ENCODE measurements at places on chromosomes 11 and 22. TPM values are rescaled to one million over a fixed set of nuclear protein-coding genes. Genes with fewer than 3 reads are reported as not detected.

Gene RFPL3
- not detected for total RNA-seq

Gene OR52N4
- not detected for total RNA-seq

Gene GAB2
- total RNA-seq, result 3.4 TPM

Gene CRACR2B
- total RNA-seq, result 0.14 TPM

- no peak overlapping the region for H3K27ac ChIP-seq
- no peaks in the 10 kb centered on the region for H3K36me3 ChIP-seq
- no peaks in the 10 kb centered on the region for H3K27me3 ChIP-seq
- DNase-seq, result no peak
- H3K4me3 ChIP-seq, result no peak overlapping the region
- no peaks in the 10 kb centered on the region for H3K4me1 ChIP-seq
Measured at GRCh38 chr11:111066846-111067245, 178.7 kb upstream of the POU2AF2 start.

- peaks cover 23% of the 10 kb centered on the region for H3K4me1 ChIP-seq
- H3K36me3 ChIP-seq, result peaks cover 27% of the 10 kb centered on the region
- no peak for DNase-seq
Measured at GRCh38 chr11:62854013-62854824, 14.8 kb upstream of the WDR74 start.

GRCh38 chr22:27803841-27804415 is 2.4 kb upstream of the MN1 start:
- H3K27me3 ChIP-seq, result no peaks in the 10 kb centered on the region
- peaks cover 26% of the 10 kb centered on the region for H3K4me1 ChIP-seq
- H3K4me3 ChIP-seq, result no peak overlapping the region
- H3K36me3 ChIP-seq, result no peaks in the 10 kb centered on the region
- DNase-seq, result no peak

GRCh38 chr11:69654660-69655478 is 13.9 kb downstream of the CCND1 start:
- no peak overlapping the region for H3K4me3 ChIP-seq
- peaks cover 4% of the 10 kb centered on the region for H3K4me1 ChIP-seq
- no peak for DNase-seq

DNA sequence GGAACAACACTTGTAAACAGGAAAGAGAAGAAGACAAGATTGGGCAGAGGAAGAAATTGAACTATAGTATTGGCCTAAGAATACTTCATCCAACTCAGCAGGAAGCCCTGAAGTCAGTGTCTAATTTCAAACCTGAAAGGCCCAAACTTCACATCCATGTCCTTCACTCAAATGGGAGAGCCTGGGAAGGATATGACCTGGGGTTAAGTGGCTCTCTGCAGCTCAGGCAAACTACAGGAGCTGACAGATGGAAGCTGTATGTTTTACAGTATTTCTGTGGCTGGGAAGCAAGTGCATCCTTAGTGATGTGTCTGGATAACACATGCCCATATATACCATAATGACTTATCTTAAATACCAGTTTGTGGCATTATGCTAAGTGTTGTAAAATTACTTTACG is 196.2 kb downstream of the SOX6 start:
- no peaks in the 10 kb centered on the region for H3K36me3 ChIP-seq
- no peak overlapping the region for H3K27ac ChIP-seq
- H3K4me1 ChIP-seq, result no peaks in the 10 kb centered on the region
- H3K4me3 ChIP-seq, result no peak overlapping the region
- no peaks in the 10 kb centered on the region for H3K27me3 ChIP-seq

GRCh38 chr11:555780-556661 is 4.5 kb downstream of the LMNTD2 start:
- no peak for DNase-seq
- H3K4me3 ChIP-seq, result no peak overlapping the region
- H3K4me1 ChIP-seq, result peaks cover 14% of the 10 kb centered on the region

- peaks cover 73% of the 10 kb centered on the region for H3K4me1 ChIP-seq
- no peak for DNase-seq
- H3K4me3 ChIP-seq, result no peak overlapping the region
- peak overlapping the region; percentile 88 for H3K27ac ChIP-seq
Measured at GRCh38 chr11:114109206-114110090, 49.9 kb downstream of the ZBTB16 start.

DNA sequence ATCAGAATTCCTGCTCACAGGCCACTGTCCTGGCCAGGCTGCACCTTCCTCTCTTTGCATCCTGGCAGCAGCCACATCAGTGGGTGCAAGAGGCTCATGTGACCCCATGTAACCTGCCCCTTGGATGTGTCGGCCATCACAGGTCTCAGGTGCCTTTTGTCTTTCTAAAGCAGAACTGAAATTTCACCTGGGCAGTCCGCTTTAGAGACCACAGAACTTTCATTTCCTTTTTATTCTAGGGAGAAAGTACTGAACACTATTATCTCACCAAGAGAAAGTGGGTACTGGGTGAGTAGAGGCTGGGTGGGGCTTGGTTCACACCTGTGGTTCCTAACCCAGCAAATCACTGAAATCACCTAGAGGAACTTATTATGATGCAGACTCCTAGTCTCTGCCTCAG is 51.7 kb upstream of the NUP160 start:
- H3K27me3 ChIP-seq, result no peaks in the 10 kb centered on the region
- no peak overlapping the region for H3K4me3 ChIP-seq
- no peaks in the 10 kb centered on the region for H3K36me3 ChIP-seq
- no peak for DNase-seq
- H3K4me1 ChIP-seq, result no peaks in the 10 kb centered on the region

Gene DEUP1
- not detected for total RNA-seq

Gene NRGN
- not detected for total RNA-seq

- H3K36me3 ChIP-seq, result no peaks in the 10 kb centered on the region
- no peak for DNase-seq
- no peak overlapping the region for H3K27ac ChIP-seq
- H3K4me3 ChIP-seq, result no peak overlapping the region
- no peaks in the 10 kb centered on the region for H3K27me3 ChIP-seq
Measured at GRCh38 chr11:69251639-69252489, 42.1 kb upstream of the MYEOV start.

DNA sequence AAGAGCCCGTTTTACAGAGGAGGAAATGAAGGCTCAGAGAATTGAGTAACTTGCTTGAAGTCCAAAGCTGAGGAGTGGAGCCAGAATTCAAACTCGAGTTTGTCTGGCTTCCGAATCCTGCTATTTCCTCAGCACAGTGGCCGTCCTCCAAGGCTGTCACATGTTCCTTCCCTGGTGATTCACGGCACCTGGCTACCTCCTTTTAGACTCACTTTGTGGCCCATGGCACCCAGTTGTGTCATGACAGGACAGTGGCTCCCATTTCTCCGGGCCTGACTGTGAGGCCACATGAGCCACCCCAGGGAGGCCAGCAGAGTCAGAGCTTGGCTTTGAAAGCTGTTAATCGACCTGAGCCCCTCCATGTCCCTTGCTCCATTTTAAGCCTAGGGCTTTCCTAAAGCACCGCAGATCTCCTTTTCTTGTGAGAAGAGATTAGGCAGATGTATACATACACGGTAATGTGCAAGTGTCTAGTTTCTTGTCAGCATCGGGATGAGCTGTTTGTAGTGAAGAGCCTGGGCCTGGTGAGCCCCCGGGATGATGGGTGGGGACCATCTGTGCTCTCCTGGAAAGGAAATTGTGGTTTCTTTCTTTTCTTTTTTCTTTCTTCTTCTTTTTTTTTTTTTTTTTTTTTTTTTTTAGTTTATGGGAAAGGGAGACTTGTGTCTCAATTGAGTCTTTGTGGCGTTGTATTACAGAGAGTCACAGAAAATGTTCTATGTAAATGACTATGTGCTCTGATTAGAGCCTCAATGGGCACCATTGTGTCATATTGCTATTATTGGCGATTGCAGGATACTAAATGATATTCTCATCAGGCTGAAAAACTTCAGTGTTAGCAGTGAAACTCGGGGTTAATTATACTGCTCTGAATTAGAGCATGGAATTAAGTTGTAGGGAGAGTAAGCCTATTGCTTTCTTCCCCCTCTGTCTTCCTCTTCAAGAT is 54.8 kb downstream of the PTPRJ start:
- no peak overlapping the region for H3K4me3 ChIP-seq
- H3K4me1 ChIP-seq, result peaks cover 14% of the 10 kb centered on the region
- H3K27me3 ChIP-seq, result no peaks in the 10 kb centered on the region
- H3K36me3 ChIP-seq, result no peaks in the 10 kb centered on the region
- H3K27ac ChIP-seq, result no peak overlapping the region

Gene HTR3B
- total RNA-seq, result not detected

GRCh38 chr11:28773606-28774005 is 665.4 kb downstream of the METTL15 start:
- no peak overlapping the region for H3K27ac ChIP-seq
- DNase-seq, result no peak
- no peaks in the 10 kb centered on the region for H3K36me3 ChIP-seq
- no peaks in the 10 kb centered on the region for H3K4me1 ChIP-seq

- DNase-seq, result no peak
- no peaks in the 10 kb centered on the region for H3K27me3 ChIP-seq
- no peaks in the 10 kb centered on the region for H3K36me3 ChIP-seq
- no peak overlapping the region for H3K27ac ChIP-seq
- H3K4me1 ChIP-seq, result no peaks in the 10 kb centered on the region
Measured at GRCh38 chr11:62068730-62069129, 55.1 kb upstream of the INCENP start.
